ENCODE measurements at places on chromosomes 1 and 21. TPM values are rescaled to one million over a fixed set of nuclear protein-coding genes. Genes with fewer than 3 reads are reported as not detected.

AKR7A3 gene
- total RNA-seq, result 0.39 TPM

- H3K4me3 ChIP-seq, result no peak overlapping the region
- H3K4me1 ChIP-seq, result peaks cover 17% of the 10 kb centered on the region
- no peaks in the 10 kb centered on the region for H3K27me3 ChIP-seq
- no peak for DNase-seq
- H3K27ac ChIP-seq, result no peak overlapping the region
Observed at GRCh38 chr21:29185172-29185571, 54.7 kb downstream of the MAP3K7CL start.

DNA sequence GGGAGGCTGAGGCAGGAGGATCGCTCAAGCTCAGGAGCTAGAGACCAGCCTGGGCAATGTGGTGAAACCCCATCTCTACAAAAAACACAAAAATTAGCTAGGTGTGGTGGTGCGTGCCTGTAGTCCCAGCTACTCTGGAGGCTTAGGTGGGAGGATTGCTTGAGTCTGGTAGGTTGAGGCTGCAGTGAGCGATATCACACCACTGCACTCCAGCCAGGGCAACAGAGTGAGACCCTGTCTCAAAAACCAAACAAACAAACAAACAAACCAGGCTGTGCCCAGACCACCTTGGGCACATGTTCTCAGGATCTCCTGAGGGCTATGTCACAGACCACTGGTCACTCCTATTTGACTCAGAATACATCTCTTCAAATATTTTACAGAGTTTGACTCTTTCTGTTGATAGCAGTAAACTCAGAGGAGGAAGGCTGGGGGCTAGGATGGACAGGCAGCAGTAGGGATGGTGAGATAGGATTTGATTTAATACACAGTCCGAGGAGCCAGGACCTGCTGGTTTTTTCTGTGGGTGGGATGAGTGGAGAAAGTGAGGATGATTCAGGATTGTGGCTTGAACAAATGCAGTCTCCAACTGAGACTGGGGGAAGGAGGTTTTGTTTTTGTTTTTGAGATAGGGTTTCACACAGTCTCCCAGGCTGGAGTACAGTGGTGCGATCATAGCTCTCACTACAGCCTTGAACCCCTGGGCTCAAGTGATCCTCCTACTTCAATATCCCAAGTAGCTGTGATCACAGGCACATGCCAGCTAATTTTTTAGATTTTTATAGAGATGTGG is 46.5 kb downstream of the OLFML3 start:
- no peaks in the 10 kb centered on the region for H3K27me3 ChIP-seq
- H3K4me1 ChIP-seq, result no peaks in the 10 kb centered on the region
- no peaks in the 10 kb centered on the region for H3K36me3 ChIP-seq
- DNase-seq, result no peak
- H3K27ac ChIP-seq, result no peak overlapping the region
- no peak overlapping the region for H3K4me3 ChIP-seq

- DNase-seq, result no peak
- H3K4me3 ChIP-seq, result no peak overlapping the region
- no peaks in the 10 kb centered on the region for H3K27me3 ChIP-seq
- peaks cover 1% of the 10 kb centered on the region for H3K36me3 ChIP-seq
Observed at GRCh38 chr1:214420833-214421232, 130.6 kb downstream of the PTPN14 start.

DNA sequence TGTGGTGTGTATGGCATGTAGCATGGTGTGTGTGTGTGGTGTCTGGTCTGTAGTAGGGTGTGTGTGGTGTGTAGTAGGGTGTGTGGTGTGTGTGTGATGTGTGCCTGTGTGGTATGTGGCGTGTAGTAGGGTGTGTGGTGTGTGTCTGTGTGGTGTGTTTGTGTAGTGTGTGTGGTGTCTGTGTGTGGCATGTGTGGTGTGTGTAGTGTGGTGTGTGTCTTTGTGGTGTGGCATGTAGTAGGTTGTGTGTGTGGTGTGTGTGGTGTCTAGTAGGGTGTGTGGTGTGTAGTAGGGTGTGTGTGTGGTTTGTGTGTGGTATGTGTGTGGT is 85.5 kb downstream of the SYT2 start:
- no peak overlapping the region for H3K4me3 ChIP-seq
- no peak overlapping the region for H3K27ac ChIP-seq
- peaks cover 22% of the 10 kb centered on the region for H3K4me1 ChIP-seq
- H3K27me3 ChIP-seq, result peaks cover under 1% of the 10 kb centered on the region

KCNJ15 gene
- total RNA-seq, result 0.12 TPM

DNA sequence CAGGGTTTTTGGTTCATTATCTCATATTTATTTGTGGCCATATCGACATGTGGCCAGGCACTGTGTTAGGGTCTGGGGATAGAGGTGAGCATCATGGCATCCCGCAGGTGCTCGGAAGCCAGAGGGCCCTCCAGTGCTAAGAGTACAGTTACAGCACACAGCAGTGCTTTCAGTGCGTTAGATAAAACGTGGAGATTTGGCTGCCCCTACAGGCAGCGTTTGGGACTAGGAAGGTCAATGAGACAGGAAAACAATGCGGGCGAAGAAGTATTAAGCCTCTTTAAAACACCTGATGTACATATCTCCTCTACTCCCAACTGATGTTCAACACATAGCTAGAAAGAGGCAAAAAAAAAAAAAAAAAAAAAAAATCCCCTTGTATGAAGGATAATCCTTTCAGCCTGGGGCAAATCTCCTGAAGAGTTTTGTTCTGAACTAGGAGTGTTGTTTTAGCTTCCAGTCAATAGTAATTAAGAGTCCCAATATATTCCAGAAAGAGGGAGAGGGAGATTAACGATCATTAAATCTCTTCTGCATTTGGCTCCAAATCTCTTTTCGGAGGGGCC is 80.1 kb downstream of the CAPZB start:
- H3K36me3 ChIP-seq, result peaks cover 12% of the 10 kb centered on the region
- no peak overlapping the region for H3K27ac ChIP-seq
- H3K4me1 ChIP-seq, result peaks cover 71% of the 10 kb centered on the region

- H3K4me3 ChIP-seq, result no peak overlapping the region
- H3K27me3 ChIP-seq, result no peaks in the 10 kb centered on the region
- H3K36me3 ChIP-seq, result no peaks in the 10 kb centered on the region
- no peak for DNase-seq
- H3K27ac ChIP-seq, result no peak overlapping the region
Observed at GRCh38 chr1:46181343-46182260, 5.3 kb upstream of the P3R3URF start.

LRRC40 gene
- 26.4 TPM for total RNA-seq

GRCh38 chr1:89739844-89740216 is 81.0 kb upstream of the LRRC8D start:
- peak overlapping the region; percentile 78 for H3K27ac ChIP-seq
- H3K27me3 ChIP-seq, result no peaks in the 10 kb centered on the region
- peak overlapping the region; percentile 55 for H3K4me3 ChIP-seq
- peaks cover 5% of the 10 kb centered on the region for H3K36me3 ChIP-seq
- DNase-seq, result no peak
- peaks cover 39% of the 10 kb centered on the region for H3K4me1 ChIP-seq

- peak overlapping the region; percentile 97 for H3K27ac ChIP-seq
- peaks cover 65% of the 10 kb centered on the region for H3K36me3 ChIP-seq
- peak; percentile 83 for DNase-seq
- no peaks in the 10 kb centered on the region for H3K27me3 ChIP-seq
Observed at GRCh38 chr1:159008744-159009188, 941 bp upstream of the IFI16 start.

KLHDC7A gene
- not detected for total RNA-seq

LCE4A gene
- total RNA-seq, result not detected

DNA sequence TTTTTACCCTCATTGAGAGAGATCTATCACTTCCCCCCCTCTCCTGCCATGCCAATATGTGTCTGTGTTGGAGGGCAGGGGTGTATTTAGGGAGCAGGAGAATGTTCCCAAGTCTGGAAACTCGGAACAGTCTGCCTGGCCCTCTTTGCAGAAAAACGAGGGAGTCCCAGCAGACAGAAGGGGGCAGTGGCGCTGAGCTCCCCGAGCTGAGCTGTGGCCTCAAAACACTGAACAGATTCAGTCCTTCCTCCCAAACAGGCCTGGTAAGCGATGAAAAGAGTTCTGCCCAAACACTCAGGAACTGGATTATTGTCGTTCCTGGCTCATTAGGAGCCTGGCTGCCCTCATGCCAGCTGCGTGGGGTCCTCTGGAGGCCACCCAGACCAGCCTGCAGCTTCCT is 981 bp downstream of the CLDN14 start:
- H3K27me3 ChIP-seq, result peaks cover 2% of the 10 kb centered on the region
- H3K4me3 ChIP-seq, result no peak overlapping the region
- peaks cover 5% of the 10 kb centered on the region for H3K4me1 ChIP-seq
- no peaks in the 10 kb centered on the region for H3K36me3 ChIP-seq

GRCh38 chr1:154406572-154406879 is 1.4 kb downstream of the IL6R start:
- peaks cover 86% of the 10 kb centered on the region for H3K4me1 ChIP-seq
- H3K27me3 ChIP-seq, result no peaks in the 10 kb centered on the region
- peaks cover 8% of the 10 kb centered on the region for H3K36me3 ChIP-seq
- H3K4me3 ChIP-seq, result peak overlapping the region; percentile 83

GRCh38 chr1:109398343-109399225 is 866 bp upstream of the SORT1 start:
- H3K4me1 ChIP-seq, result peaks cover 13% of the 10 kb centered on the region
- no peak overlapping the region for H3K27ac ChIP-seq
- H3K36me3 ChIP-seq, result peaks cover 3% of the 10 kb centered on the region
- no peak for DNase-seq
- H3K4me3 ChIP-seq, result peak overlapping the region; percentile 69

DNA sequence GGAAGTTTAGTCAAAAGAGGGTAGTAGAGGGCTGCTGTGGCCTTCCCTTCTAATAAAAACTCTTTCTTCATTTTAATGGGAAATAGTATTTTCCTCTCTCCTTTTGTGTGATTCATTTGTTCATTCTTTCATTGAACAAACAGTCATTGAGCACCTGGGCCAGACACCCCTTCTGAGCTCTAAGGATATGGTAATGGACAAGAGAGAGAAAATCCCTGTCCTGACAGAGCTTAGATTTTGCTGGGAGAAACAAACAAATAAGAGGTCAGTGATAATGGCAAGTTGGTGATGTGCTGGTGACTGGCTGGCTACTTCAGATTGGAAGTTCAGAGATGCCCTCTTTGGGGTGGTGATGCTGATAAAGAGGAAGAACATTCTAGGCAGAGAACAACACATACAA is 59.3 kb downstream of the CDC14A start:
- H3K36me3 ChIP-seq, result peaks cover 38% of the 10 kb centered on the region
- H3K4me3 ChIP-seq, result no peak overlapping the region
- no peak for DNase-seq
- peak overlapping the region; percentile 69 for H3K27ac ChIP-seq

DNA sequence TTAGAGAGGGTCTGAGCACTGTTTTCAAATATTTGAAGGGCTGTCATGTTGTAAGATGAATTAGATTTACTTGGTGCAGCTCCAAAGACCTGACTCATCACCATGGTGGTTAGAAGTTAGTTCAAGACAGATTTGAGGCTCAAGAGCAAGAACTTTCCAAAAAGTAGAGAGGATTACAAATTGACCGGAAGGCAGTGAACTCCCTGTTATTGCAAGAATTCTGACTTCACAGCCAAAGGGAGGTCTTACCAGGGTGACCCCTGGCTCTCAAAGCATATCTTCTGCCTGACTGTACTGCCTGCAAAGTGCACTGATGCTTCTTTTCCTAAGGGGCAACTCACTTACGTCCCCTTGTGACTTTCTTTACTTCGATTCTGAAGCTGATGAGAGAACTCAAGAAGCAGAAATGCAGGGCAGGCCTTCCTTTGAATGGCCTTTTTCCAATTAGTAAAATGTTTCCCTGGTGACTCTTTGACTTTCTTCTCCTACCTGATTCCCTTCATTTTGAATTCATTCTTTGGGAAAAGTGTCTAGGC is 86.4 kb downstream of the NAV1 start:
- H3K4me1 ChIP-seq, result no peaks in the 10 kb centered on the region
- no peak for DNase-seq
- H3K4me3 ChIP-seq, result no peak overlapping the region
- H3K27ac ChIP-seq, result no peak overlapping the region

DNA sequence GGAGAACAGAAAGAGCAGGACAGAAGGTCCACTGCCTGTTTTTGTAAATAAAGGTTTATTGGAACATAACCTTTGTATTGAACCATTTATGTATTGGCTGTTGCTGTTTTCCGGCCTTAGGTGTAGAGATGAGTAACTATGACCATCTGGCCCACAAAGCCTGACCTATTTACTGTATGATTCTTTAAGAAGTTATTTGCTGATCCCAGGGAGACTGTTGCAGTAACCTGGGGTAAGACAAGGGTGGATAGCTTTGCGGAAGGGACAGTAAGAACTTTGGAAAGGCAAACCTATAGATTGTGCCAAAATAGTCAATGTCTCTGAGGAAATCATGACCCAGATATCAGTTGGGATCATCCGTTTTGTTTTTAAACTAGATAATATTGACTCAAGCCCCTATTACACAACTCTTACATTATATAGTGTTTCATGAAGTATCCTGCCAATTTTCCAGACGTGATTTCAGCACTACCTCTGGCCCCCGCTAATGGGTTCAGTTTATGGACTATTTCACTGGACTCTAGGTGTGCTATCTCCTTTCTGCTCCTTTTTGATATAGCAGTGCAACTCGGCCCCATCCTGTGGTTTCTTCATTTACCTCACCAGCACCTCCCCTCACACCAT is 20.8 kb upstream of the TLCD4 start:
- no peaks in the 10 kb centered on the region for H3K36me3 ChIP-seq
- no peak for DNase-seq
- H3K27me3 ChIP-seq, result peaks cover 10% of the 10 kb centered on the region
- H3K4me3 ChIP-seq, result no peak overlapping the region
- no peaks in the 10 kb centered on the region for H3K4me1 ChIP-seq

DNA sequence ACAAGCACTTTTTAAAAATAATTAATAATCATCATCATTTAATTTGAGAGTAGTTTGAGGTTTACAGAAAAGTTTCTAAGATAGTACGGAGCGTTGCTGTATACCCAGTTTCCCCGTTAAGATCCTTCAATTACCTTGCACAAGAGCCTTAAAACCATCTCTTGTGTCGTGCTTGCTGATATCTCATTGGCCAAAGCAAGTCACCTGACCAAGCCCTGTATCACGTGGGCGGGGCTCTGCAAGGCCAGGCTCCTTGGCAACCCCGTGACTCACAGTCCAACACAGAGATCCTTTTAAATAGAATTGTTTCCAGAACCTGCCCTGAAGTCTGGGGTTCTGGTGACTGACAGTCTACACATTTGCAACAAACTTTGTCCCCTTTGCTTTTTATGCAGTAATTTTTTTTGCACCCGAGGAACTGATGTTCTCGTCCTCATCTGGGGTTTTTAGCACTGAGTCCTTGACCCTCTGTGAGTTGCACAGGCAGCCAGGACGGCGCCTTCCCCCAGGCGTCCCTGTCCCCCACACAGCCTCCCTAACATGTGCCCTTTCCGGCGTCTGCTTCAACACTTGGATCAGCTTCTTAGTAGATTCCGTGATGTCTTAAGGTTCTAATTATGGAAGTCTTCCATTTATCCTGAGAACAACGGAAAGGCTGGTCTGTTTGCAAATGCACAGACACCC is 183.3 kb upstream of the TMEM51 start:
- peaks cover 3% of the 10 kb centered on the region for H3K36me3 ChIP-seq
- peaks cover 18% of the 10 kb centered on the region for H3K4me1 ChIP-seq
- peak; percentile 73 for DNase-seq
- H3K27ac ChIP-seq, result no peak overlapping the region
- no peak overlapping the region for H3K4me3 ChIP-seq

DNA sequence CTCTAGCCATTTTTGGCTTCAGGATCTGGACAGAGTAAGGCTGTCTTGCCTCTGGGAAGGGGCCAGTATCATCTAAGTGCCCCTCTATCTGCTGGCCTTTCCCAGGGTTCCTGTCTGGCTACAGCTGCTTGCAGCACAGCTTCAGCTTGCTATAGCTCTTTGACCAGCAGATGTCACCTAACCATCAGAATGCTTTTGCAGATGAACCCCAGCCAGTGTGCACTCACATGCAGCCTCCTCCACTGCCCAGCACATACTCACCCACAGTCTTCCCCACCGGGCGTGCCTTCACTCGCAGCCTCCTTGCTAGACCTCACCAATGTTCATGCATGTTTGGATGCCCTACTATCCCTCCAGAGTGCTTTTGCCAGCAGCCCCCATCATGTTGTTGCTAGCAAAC is 769.0 kb downstream of the BRINP3 start:
- no peak overlapping the region for H3K4me3 ChIP-seq
- H3K36me3 ChIP-seq, result no peaks in the 10 kb centered on the region
- no peak overlapping the region for H3K27ac ChIP-seq
- H3K4me1 ChIP-seq, result no peaks in the 10 kb centered on the region

Measured in activated CD4-positive, alpha-beta T cell treated with anti-CD3 and anti-CD28 coated beads for 36 hours (primary cell).